A549 (cell line): ENCODE measurements at places on chromosomes 11 and 22.

GRCh38 chr11:99693941-99694492 is 673.3 kb downstream of the CNTN5 start:
- peak; percentile 8 for DNase-seq

DNA sequence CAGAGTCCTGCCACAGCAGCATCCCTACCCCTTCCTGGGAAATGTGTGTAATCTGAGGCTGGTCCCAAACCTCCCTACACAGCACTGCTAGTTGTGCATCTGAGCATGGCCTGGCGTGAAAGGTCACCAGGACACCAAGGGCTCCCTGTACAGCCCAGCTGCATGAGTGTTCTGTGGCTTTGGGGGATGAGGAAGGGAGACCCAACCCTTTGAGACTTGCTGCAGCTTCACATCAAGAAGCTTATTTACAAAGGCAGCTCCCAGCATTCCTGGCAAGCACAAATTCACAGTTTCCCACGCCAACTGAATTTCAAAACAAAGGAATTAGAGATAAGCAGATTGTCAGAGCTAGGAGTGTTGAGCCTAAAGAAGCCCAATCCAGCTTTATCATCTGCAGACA is 32.2 kb downstream of the CSNK2A3 start:
- no peak for DNase-seq

GRCh38 chr11:100895449-100895848 is 208.4 kb downstream of the ARHGAP42 start:
- no peak for DNase-seq

- no peak for DNase-seq
Observed at GRCh38 chr11:128725630-128726319, 31.9 kb downstream of the FLI1 start.

GRCh38 chr22:44638971-44639760 is 62.8 kb upstream of the PRR5 start:
- no peak for DNase-seq

GRCh38 chr11:123429336-123429735 is 733 bp upstream of the GRAMD1B start:
- no peak for DNase-seq

DNA sequence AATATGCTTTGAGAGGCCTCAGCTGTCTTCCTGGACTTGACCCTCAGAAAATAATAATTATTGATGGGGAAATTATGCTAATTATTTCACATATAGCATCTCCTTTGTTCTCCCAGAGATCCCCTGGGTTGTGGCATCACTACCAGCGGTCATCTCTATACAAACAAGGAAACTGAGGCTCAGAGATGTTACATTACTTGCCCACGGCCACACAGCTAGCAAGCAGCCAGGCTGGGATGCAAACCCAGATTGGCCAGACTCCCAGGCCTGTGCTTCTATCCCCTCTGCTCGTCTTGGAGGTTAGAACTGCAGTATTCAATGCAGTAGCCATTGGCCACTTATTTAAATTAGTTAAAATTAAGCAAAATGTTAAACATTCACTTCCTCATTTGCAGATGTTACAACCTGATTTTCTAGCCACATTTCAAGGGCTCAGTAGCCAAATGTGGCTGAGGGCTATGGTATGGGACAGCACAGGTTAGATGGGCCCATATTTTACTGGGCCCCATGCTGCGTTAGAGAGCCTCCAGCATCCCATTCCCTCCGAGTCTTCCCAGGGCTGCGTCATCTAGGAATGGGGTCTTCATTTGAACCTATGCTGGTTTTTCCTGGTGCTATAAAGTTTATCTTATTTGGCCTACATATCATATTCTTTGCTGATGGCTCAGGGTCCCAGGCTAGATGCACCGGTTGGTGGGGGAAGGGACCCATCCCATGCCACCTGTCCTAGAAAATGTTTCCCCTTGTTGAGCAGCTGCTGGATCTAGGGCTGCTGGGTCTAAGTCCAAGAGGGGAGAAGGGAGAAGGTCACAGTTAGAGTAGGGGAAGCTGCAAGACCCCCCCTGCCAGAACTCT is 2.2 kb downstream of the SLC35C1 start:
- no peak for DNase-seq

DNA sequence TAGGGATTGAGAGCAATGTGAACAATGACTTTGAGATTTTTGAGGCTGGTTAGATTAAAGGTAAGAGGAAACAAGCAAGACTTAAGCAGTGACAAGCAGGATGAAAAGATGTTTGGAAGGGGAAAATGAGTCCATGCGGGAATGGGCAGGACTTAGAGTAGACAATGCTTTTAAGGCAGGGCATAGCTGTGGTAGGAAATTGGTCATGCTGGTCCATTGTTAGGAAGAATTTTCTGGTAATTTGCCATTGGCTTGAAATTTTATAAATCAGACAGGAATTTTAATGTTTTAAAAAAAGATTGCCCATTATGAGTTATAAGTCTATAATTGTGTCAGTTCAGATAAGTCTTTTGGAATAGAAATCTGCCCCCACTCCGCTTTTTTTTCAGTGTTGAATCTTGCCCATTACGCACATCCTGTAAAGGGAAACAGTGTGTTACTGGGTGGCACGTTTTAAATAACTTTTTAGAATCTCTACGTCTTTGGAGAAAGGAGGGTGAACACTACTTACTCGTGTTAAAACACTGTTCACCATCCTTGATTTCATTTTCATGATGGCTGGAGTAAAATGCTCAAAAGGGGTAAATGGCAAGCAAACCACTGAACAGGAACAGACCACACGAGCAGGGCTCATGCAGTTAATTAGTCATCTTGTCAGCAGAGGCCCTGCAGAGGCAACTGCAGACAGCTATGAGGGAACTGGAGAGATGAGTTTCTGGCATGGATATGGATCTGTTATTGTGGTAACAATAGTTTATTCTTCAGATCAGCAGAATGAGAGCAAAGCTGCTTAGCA is 25.0 kb downstream of the SWAP70 start:
- DNase-seq: no peak

GRCh38 chr22:26737262-26737661 is 79.9 kb downstream of the MIAT start:
- no peak for DNase-seq

- DNase-seq: no peak
Observed at GRCh38 chr11:63791495-63792167, 21.6 kb upstream of the SPINDOC start.

- no peak for DNase-seq
Observed at GRCh38 chr11:65432100-65432650, 9.6 kb downstream of the NEAT1 start.

DNA sequence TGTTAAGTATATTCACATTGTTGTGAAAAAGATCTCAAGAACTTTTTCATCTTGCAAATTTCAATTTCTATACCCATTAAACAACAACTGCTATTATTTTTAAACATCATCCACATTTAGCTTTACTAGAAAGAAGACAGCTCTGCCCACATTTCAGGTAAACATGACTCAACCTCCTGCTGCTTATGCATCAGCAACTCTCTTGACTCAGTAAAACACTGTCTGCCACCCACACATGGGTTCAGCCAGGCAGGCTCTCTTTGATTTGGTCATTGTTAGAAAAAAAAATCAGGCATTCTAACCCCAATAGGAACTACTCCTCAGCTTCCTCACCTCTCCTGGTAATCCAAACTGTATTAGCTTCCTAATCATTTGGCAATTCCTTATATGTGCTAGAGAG is 5.1 kb upstream of the ENDOD1 start:
- DNase-seq: no peak
